Activated CD4-positive, alpha-beta T cell treated with anti-CD3 and anti-CD28 coated beads, Interleukin-2, amount 50 U/mL, for 24 hours (primary cell): ENCODE measurements at places on chromosomes 3 and 15.

- DNase-seq, result no peak
These were observed 128.3 kb downstream of the LIPC start for GRCh38 chr15:58559904-58560588.

DNA sequence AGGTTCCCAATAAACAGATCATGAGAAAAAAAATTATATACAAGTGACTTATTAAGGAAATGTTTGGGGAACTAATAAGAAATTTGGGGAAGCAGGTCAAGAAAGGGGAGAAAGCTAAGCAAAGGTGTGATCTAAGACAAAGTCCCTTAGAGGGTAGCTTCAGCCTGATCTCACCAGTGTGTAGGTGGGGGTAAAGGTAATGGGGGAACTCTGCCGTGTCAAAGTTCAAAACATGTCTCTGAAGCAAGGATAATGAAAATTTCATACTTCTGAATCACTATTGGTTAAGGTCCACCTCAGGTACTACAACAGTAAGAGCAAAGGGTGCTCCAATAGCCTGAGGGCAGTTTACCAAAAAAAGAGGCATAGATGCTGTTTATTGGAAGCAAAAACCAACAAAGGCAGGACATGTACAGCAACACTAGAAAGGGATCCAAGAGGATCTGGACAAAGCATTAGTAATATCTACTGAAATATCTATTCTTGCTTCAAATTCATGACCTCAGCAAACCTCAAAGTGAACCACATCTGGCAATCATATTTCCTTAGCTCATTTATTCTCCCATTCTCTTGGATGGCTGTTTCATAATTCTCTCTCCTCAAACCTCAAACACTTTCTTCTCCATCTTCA, 6.9 kb downstream of the ACAD11 start:
- DNase-seq, result no peak

GRCh38 chr15:48759921-48760320, 50.9 kb downstream of the CEP152 start:
- no peak for DNase-seq

DNA sequence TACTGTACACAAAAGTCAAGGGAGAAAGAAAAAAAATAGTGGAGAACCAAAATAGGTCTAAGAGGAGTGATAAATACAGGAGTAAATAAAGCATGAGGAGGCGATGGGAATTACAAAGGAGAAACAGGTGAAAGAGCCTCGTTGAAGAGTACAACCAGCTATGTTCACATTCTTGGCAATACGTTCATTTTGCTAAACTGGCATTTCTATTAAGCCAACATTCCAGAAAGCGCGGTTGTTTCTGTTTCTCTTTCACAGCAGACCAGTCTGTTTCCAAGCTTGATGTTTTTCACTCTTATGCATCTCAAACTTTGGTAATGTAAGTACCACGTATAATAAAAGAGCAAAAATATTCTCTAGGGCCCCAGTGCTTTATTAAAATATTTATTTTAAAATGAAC, 74.5 kb downstream of the NSUN3 start:
- DNase-seq, result no peak

GRCh38 chr15:48309740-48310139, 21.5 kb upstream of the DUT start:
- no peak for DNase-seq

DNA sequence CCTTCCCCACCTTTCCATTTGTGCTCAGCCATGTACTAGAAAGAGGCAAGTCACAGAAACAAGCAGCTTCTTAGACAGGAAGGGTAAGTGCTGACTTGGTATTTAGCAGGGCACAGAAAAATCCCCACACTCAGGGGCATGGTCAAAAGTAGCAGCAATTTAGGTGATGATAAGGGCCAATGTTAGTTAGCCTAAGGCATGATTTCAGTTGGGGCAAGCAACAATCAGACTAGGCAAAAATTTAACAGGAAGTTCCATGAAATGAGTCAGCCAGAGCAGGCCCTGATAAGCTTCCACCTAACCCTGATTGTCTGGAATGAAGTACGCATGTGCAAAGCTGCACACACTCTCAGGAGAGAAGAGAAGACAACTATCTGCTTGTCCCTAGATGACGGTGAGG, 423.4 kb upstream of the UBE2E2 start:
- no peak for DNase-seq

GRCh38 chr3:172224560-172225214, 185.3 kb downstream of the FNDC3B start:
- no peak for DNase-seq

DNA sequence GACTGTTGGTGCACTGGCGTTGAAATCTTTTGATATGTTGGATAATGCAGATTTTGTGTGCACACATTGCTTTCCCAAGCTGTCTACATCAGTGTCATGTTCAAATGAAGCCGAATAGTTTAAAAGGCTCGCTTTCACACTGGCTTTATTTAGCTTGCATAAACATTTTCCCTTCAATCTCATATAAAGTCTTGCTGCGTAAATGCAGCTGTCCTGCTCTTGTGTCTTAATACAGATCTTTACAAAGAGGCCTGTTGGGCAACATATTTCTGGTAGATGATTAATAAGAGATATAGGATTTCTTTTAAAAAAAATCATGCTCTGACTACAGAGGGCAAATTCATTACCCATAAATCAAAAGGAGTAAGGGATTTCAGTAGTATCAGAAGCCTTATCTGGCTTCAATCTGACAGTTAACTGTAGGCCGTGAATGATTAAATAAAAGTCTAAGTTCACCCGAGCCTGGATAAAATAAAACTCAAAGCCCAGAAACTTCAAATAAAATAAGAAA, 937.2 kb downstream of the FHIT start:
- DNase-seq, result no peak

- DNase-seq, result no peak
These were observed 6.9 kb downstream of the SHF start for GRCh38 chr15:45180648-45181436.

- DNase-seq, result no peak
These were observed 30.4 kb downstream of the SPINK8 start for GRCh38 chr3:48303021-48303420.

- no peak for DNase-seq
These were observed 26.0 kb downstream of the CYP19A1 start for GRCh38 chr15:51312166-51313073.

GRCh38 chr15:32946210-32946609, 228.4 kb downstream of the GREM1 start:
- DNase-seq, result no peak

DNA sequence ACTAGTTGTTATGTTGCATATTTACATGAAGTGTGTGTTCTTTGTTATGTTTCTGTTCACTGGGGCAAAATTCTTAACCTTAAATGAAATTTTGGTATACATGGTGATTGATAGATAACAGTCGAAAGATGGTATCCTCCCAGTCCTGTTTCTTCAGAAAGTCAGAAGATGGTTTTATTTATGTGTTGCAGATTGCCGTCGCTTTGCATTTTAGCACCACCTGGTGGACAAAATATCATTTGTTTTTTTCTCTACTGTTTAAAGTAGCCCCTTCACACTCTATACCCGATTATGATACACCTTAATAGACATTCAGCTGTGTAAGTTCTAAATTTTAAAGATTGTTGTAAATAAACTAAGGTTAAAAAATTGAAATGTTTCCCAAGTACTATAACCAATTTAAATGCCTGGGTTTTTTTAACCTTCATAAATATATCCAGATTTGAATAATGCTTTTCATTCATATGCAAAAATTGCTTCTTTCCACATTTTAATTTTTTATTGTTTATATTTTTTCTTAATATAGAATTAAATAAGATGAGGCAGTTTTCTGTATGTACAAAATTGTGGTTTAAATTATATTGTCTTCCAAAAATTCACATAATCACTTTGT, 152.2 kb downstream of the ALCAM start:
- no peak for DNase-seq

DNA sequence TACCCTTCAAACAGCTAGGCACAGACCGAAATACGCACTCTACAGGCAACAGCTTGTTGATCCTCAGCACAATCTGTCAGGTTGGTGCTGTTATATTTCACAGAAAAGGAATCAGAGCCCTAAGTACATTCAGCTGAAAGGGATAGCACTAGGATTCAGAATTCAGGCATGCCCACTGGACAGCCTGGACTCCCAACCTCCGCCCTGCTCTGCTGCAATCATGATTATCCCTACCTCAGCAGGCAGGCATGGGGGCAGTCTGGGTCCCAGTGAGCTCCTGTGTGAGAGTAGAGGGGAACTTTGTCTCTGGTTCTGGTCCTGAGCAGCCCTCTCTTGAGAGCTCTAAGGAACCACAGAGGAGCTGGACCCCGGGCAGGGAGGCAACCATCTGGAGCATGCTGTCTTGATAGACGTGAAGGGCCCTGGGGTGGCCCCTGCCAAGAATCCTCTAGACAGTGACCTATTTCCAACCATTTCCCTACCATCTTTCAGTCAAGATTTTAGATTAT, 23.4 kb upstream of the NOX5 start:
- DNase-seq, result no peak

DNA sequence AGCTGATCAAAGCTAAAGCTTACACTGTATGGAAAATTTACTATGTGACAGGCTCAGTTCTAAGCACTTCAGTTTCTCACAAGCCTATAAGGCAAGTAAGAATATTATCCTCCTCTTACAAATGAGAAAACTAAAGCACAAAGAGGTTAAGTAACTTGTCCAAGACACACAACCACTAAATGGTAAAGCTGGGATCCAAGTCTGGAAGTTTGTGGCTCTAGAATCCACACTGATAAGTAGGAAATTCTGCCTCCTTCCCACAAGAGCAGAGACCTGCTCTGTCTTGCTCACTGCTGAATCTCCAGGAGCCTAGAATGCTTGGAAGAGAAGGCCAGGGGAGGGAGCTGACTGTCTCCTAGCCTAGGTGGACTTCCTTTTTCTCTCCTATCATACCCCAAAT, 60.6 kb downstream of the MAGI1 start:
- no peak for DNase-seq

DNA sequence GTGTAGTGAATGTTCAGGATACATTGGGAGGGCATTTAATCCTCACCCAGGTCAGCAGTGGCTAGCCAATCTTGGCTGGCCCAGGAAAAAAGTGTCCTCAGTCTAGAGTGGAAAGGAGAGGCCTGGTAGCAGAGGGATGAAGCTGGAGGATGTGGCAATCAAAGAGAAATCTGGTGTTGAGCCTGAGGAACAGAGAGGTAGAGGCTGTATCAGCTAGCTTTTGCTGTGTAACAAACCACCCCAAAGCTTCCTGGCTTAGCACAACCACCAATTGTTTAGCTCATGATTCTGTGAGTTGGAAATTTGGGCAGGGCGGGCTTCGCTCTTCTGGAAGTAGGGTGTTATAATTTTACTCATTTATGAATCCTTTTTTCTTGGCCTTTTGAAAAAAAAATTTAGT, 49.8 kb upstream of the PRR23E start:
- DNase-seq, result no peak

DNA sequence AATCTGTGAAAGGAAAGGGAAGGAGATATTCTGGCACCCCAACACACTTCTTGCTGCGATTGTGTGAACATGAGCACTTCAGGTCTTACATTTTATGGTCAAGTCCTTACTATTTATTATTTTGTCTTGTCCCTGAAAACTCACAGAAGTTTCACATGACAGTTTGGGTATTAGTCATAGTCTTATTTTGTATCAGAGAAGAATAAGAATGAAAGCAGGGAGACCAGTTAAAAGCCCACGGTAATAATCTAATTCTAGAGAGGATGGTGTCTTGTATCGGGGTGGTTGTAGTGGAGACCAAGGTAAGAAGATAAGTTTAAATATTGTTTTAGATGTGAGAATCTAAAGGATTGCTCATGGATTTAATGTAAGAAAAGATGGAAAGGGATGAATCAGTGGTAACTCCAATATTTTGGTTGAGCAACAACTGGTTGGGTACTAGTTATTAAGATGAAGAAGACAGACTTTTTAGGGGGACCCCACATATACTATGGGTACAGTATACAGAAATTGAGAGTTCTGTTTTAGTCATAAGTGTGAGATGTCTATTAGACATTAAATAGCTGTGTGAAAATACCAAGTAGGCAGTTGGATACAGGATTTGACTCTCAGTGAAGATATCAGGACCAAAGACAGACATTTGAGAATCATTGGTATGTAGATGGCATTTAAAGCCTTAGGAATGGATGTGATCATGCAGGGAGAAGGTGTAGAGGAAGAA, 227.6 kb downstream of the MFSD1 start:
- DNase-seq, result no peak

GRCh38 chr3:165206454-165207266, 10.5 kb upstream of the SLITRK3 start:
- no peak for DNase-seq

- no peak for DNase-seq
These were observed 135.0 kb upstream of the UBE2E2 start for GRCh38 chr3:23068016-23068728.

DNA sequence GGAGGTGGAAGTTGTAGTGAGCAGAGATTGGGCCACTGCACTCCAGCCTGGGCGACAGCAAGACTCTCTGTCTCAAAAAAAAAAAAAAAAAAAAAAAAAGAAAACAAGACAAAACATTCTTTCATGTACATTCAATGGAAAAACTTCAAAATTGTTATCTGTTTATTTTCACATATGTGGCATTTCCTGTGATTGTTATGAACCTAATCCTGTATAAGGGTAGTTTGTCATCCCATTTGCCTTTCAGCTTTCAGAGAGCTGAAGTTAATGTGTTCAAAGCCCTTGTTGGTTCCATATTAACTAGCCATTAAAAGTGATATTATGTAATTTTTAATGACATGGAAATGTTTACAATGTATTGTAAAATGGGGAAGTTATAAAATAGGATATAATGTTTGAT, 17.3 kb upstream of the NCK1 start:
- no peak for DNase-seq

DNA sequence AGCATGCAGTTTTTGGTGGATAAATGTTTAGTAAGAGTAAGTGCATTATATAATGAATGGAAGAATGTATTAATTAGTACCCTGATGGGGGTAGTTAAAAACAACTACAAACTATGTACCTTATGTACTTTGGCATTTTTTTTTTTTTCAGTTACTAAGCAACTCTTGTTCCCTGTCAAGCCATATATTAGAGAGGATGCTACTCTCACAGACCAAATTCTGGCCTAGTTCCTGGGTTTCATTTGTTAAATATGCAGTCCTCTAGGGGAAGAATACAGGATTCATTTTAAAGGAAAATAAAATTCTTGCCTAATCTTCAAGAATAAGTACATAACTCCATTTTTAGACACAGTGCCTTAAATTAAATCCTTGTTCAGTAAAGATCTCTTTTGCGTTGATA, 16.9 kb downstream of the FAM98B start:
- no peak for DNase-seq

DNA sequence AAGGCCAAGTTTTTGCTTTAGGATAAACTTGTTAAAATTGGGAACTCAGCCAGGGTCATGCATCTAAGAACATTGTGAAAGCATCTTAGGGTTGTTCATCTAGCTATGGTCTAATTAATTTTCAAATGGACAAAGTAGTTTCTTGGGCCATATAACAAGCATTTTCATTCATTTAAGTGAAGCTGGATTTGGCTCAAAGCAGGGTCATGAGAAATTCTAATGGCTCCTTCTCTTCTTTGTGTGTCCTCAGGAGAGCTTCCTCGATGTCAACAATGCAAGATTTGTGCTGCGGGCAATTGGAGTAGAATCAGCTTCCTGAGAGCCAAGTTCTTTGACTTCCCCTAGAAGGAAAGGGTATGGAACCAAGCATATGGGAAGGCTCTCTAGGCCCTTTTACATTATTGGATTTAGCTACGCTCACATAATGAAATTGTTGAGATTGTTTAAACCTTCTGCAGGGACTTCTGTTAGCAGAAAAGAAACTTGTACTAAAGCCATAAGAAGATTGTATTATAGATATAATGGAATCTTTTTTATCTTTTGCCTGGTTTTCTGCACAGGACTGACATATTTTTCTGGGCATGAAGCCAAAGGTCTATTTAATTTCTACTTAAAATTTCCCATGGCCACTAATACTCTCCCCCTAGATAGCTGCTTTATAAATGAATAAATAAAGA, 1.8 kb upstream of the SAMMSON start:
- no peak for DNase-seq
